ENCODE measurements at places on chromosomes 2 and 18.

GRCh38 chr2:205043285-205043684 is 498.0 kb downstream of the PARD3B start:
- DNase-seq = no peak

GRCh38 chr2:205405194-205405593 is 277.1 kb upstream of the NRP2 start:
- no peak for DNase-seq

DNA sequence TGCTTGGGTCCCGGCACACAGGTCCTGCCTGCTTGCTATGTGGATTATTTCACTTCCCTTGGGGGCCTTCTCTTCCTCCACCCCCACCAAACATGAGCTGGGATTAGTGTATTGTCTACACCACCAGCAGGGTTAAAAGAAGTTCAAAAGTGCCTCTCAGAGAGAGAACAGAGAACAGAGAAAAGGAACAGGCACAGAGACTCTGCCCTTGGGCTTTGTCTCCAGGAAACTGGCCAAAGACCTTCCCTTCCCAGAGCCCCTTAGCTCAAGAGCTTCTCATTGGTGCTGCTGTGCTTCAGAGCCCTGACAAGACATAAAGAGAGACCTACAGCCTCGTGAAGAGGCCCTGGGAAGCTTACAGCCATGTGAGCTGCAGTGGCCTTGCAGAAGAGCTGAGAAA is 7.1 kb upstream of the FIGLA start:
- no peak for DNase-seq

DNA sequence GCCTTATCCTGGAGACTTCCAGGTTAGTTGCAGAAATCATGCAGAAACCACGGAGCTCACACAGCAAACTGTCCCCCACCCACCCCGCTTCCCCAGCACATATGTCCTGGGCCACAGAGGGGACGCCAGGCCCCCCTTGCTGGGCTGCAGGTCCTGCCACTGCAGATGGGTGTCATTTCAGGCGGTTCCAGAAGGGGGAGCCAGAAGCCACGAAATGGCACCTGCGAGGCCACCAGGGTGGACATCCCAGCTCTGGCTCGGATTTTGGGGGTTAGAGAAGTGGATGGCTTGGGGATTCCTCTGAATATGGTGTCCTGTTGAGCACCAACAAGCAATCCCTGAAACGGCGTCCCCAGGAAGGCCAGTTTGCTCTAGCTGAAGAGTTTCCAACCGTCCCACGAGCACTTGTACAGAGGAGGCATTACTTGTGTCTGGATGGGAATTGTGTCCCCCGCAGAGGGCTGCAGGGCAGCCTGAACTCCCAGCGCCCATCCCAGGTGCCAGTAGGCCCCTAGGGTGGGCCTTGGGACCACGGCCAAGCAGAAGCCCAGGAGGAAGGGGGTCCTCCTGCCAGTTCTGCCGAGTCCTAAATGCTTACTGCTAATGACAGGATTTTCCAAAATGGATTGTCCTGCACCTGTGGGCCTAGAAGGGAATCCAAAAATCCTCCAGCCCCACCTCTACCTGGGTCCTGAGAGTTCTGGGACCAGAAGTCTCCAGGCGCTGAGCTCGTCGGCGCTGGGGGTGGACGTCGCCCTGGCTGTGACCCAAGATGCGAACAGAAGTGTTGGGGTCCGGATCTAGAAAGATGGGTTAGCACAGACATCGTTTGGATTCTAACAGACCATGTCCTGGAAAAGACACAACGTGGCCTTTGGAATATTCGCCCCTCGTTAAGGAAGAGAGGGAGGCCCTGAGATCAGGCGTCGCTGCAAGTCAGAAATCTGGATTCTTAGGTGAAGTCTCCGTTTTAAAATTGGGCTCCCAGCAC is 14.6 kb upstream of the NFATC1 start:
- DNase-seq = no peak

- DNase-seq = no peak
Observed at GRCh38 chr2:148027822-148028221, 6.9 kb downstream of the MBD5 start.

- DNase-seq = no peak
Observed at GRCh38 chr18:49139766-49140165, 189.0 kb upstream of the SMAD7 start.

DNA sequence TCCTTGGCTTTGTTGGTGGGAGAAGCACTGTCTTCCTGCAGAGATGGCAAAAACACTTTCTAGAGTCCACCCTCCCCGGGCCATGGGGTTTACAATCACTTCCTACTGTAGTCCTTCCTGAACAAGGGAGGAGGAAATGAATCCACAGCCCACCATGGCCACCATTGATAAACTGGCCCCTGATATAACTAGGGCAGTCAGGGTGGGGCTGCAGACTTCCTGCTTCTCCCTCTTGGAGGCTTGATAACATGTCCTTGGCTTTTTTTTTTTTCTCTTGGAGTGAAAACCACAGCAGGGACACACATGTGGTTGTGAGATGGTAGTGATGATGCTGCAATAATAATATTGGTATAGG is 437.8 kb downstream of the ZNF521 start:
- no peak for DNase-seq

DNA sequence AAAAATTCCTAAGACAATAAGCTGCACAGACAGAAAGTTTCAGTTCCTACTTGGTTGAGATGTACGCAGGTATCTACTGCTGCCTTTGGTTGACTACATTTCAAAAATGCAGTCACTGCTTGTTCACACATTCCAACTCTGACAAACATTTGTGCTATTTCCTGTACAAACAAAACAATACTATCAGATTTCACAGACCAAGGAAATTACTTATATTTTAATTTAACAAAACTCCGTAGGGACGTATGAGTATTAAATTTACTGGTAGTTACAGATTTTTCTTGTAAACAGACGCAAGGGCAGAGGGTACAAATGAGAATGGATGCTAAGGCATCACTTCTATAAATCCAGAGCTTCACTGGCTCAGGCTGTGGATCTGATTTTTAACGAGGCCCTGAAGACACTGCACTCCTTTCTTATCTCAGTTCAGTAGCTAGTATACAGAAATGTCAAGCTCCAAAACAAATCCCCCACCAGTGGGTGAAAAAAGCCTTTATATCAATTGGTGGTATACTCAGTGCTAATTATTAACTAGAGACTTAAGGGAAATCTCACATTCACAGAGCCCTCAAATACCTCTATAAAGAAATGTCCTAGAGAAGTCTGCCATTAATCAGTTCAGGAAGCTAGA is 31.7 kb upstream of the TTC32 start:
- DNase-seq = peak; percentile 33

- DNase-seq = no peak
Observed at GRCh38 chr2:61016392-61017002, 1.0 kb upstream of the PEX13 start.

DNA sequence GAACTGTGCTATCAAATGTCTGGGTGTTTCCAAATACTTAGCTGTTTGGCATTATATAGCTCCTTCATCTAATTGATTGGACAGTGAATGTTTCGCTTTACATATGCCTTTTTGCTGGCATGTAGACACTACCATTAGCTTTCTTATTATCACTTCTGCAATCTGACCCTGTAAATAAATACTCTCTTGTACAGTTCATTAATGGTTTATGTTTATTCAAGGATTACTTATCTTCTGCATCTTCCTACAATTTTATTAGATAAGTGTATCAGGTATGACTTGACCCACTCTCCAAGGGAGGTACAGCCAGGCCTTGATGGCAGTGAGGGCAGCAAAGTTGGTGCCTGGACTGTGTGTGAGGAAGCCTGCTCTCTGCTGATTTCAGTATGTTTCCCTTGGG is 614.1 kb upstream of the SETBP1 start:
- no peak for DNase-seq

DNA sequence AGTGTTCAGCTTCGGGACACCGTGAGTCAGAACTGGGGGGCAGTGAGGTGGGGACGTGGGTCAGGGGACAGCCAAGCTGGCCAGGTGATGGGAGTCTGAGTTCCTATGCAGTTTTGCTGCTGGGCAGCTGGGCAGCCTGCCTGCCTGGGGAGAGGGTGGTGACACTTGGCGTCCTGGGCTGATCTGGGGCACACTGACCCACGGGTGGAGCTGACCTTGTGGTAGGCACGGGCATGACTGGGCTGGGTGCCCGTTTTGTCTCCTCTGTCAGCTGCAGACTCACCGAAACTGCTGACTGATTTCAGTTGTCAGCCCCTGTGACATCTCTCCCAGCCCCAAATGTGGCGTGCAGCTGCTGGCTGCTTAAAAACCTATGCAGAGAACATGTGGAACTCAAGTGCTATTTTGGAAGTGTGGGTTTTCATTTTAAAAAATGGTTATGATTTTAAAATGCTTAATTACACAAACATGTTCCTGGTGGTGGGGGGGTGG is 32.6 kb upstream of the E2F6 start:
- peak; percentile 38 for DNase-seq

DNA sequence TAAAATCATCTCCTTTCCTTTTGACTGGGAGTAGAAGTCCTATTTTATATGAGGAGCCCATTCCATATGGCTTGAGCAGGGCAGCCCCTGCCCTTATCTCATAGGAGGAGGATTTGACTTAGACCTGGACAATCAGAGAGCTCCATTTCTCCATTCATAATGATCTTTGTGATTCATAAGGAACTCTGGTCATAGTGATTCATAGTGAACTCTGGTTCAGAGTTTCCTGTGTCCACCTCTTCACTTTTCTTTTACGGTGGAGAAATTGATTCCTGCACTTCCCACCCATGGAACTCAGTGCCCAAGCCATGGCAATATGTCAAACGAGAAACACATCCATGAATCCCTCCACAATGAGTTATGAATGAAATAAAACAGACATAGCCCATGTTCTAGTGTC is 12.8 kb upstream of the MYO3B start:
- no peak for DNase-seq

- DNase-seq = no peak
Observed at GRCh38 chr2:192960945-192961344, 766.2 kb upstream of the TMEFF2 start.

DNA sequence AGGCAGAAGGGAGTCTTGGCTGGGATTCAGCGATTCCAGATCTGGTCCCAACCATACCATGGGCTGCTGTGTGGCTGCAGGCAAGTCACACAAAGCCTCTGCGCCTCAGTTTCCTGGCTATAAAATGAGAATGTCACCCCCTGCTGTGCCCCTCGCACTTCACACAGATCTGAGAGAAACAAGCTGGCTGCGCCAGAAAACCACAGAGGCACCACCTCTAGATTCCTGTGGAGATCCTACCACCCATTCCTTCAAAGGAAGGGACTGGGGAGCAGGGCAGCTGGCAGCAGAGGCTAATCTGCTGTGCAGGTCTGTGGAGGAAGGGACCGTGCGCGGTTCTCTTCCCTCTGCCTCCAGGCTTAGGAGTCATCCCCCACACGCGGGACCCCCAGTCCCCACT is 19.8 kb downstream of the NEURL3 start:
- no peak for DNase-seq

GRCh38 chr2:767440-767839 is 90.2 kb upstream of the TMEM18 start:
- no peak for DNase-seq

DNA sequence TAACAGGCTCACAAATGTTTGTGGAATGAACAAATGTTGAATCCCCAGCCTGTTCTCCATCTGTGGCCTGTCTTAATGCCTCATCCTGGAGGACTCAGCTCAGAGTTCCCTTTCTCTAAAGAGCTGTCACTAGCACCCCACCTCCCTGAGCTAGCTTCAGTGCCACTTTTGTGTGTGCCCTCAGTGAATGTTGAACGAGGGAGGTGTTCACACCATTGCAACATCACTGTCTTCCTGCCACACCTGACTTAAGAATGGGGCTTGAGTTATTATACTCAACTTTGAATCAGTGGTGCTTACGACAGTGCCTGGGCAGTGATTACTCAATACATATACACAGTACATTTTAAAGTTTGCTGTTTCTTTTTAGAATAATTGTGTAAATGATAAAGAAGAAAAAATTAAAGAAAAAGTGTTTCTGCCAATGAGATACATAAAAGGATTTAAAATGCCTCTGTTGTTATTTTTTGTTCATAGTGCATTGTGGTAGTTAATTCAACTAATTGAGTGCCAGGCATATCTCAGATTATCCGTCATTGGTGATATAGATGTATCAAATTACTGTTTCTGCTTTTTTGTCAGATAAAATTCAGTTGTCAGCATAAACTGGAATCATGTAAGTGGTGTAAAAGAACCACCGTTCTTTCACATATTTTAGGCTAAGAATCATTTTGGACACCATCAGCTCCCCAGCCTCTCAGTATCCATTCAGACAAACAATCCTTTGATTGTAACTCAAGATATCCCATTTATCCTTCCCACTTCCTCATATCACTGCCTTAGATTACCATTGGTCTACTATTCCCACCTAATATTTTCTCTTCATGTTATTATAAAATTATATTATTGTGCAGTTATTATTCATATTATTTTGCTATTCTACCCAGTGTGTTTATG is 304.7 kb downstream of the PTPRM start:
- peak; percentile 86 for DNase-seq

GRCh38 chr2:74924463-74925265 is 33.8 kb upstream of the POLE4 start:
- DNase-seq = no peak

DNA sequence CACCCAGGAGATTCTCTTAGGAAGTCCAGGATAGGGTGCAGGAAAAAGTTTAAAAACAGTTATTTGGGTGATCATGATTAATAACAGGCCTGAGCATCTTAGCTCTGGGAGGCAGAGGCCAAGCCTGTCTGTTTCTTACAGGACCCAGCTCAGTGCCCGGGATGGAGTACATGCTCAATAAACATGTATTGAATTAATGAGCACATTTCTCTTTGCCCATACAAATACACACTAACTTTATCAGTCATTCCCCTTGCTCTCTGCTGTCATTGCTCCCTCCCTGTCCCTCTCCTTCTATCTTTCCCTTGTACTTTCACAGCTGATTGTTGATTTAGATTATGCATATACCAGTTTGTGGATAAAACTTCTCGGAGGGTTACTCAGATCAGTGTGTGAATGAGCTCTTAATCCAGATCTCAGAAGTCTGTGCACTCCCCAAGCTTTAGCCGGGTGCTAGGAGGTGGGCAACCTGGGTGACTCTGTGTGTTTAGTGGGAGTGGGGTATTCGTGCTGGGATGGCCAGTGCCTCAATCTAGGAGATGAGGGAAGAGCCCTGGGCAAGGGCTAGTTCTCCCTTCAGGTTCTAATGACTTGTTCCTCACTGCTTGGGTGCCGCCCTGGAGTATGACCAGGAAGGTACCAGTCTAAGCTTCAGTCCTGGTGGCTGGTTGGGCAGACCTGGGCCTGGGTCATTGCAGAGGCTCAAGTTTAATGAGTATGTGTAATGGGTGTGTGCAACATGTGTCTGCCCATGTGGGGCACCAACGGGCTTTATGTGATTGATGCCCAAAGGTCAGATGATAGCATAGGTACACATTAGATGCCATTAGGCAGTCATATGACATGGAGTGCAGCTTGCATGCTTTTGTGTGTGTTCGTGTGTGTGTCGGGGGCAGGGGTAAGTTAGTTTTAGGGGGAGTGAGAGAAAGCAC is 10.6 kb downstream of the EMX1 start:
- no peak for DNase-seq

GRCh38 chr2:171348056-171348455 is 85.7 kb downstream of the METTL8 start:
- DNase-seq = no peak
